ENCODE measurements at places on chromosomes 7 and 10. TPM values are rescaled to one million over a fixed set of nuclear protein-coding genes. Genes with fewer than 3 reads are reported as not detected.

Gene OGA
- 193 TPM for total RNA-seq

Gene MYL10
- total RNA-seq: not detected

Gene MEOX2
- 5.6 TPM for total RNA-seq

DNA sequence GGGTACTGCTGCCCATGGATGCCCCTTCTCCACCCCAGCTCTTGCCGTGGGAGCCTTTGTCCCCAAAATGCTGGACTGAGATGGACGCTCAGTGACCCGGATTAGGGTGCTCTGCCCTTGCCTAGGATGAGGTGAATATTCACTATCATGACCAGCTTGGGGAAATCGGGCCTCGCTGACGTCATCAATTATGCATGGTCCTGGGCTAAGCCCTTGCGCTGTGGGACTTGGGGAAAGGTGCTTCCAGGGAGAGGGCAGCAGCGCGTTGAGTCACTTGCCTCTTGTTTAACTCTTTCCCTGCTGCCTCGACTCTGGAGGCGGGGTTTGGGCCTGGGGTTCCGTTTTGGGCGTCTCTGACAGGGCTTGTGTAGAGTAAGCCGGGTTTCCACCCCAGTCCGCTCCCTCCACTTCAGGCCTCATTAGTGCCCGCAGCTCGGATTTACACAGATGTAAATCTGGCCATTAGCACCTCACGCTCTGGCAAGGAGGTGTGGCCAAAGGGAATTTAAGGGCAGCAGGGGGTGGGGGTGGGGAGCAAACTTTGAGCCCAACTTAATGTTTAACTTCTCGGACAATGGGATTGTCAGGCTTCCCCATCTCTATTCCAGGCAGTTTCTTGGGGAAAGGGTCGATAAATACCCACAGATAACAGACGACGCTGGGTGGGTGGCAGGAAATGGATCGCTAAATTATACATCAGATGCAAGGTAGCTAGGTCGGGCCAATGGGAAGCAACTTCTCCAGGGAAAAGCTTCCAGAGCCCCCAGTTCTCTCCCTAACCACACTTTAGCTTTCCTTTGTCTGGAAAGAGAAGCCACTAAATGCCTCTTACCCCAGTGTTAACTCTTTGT, 51.3 kb upstream of the TCF7L2 start:
- DNase-seq: peak; percentile 53

DNA sequence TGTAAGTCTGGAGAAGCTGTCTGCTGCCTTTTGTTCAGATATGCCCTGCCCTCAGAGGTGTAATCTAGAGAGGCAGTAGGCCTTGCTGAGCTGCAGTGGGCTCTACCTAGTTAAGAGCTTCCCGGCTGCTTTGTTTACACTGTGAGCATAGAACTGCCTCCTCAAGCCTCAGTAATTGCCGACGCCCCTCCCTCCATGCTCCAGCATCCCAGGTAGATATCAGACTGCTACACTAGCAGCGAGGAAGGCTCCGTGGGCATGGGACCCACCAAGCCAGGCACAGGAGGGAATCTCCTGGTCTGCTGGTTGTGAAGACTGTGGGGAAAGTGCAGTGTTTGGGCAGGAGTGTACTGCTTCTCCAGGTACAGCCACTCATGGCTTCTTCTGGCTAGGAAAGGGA, 26.4 kb upstream of the CXCL12 start:
- DNase-seq: no peak

- DNase-seq: no peak
Observed at GRCh38 chr7:95316588-95316987, 7.7 kb downstream of the PON1 start.

DNA sequence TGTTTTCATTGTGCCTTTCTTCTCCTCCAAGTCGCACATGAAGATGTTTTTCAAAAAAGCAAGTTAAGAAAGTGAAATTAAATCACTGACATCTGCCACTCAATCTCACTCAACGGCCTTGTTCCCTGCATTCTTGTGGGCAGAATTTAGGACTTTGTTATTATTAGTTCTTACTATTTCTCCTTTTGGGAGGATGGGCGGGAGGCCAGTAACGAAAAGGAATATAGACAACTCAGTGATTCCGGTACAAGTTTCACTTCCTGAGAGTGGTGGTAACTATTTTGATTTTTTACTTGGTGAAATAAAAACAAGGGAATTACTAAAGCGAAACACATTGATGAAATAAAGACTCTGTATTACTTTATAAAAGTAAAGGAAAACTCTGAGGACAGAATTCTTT, 231.9 kb upstream of the HABP2 start:
- DNase-seq: no peak

DNA sequence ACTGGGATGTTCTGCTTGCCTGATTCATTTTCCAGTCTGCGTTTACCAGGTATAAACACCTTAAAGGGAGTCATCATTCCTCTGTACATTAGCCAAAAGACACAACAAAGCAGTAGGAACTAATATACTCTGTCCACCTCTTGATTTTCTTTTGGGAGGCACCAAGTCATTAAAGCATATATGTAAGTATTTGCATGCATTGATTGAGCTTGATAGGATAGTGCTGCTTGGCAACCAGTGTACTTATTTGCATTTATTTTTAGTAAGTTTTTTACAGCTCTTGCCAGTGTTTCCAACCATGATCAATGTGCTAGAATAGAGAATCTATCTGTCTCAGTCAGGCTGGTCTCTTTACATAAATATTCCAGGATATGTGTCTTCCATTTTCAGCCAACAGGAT, 353.3 kb upstream of the SEMA3C start:
- DNase-seq: no peak
